ENCODE measurements at places on chromosomes 16 and 17.

- no peak for DNase-seq
Observed at GRCh38 chr17:44269535-44270240, 1.8 kb upstream of the SLC4A1 start.

- DNase-seq, result no peak
Observed at GRCh38 chr16:58500430-58501241, 693 bp downstream of the NDRG4 start.

DNA sequence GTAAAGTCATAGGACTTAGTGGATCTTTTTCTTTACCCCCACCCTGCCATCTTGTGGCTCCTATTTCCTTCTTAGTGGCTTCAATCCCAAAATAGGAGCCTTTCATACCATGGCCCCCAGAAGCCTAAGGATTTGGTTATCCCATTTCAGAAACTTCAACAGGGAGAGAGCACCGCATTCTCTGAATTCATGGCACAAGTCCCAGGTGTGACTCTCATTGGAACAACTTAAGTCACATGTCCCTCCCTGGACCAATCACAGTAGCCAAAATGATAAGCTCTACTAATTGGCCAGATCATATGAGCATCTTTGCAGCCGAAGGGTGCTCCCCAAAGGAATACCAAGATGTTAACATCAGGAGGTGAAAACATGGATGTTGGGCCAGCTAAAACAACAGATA is 43.2 kb downstream of the AXIN2 start:
- DNase-seq, result no peak

GRCh38 chr17:41453066-41453465 is 12.3 kb upstream of the KRT38 start:
- DNase-seq, result no peak

- DNase-seq, result no peak
Observed at GRCh38 chr17:45345246-45345553, 28.4 kb upstream of the MAP3K14 start.

DNA sequence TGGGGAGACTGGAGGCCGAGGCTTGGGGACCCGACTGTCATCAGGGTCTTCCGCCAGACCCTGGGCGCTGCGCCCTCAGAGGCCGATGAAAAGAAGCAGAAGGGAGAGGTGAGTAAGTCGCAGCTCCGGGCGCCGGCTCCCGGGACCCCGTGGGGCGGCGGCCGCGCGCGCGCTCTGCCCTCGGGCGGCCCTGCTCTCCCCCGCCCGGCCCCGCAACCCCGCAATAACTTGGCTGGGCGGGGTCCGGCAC is 392 bp upstream of the ABHD15 start:
- no peak for DNase-seq

GRCh38 chr16:85624646-85625045 is 11.5 kb downstream of the GSE1 start:
- DNase-seq, result no peak

- no peak for DNase-seq
Observed at GRCh38 chr17:75183999-75184884, 1.5 kb upstream of the SUMO2 start.

GRCh38 chr16:56914896-56915295 is 17.0 kb upstream of the HERPUD1 start:
- DNase-seq, result no peak

DNA sequence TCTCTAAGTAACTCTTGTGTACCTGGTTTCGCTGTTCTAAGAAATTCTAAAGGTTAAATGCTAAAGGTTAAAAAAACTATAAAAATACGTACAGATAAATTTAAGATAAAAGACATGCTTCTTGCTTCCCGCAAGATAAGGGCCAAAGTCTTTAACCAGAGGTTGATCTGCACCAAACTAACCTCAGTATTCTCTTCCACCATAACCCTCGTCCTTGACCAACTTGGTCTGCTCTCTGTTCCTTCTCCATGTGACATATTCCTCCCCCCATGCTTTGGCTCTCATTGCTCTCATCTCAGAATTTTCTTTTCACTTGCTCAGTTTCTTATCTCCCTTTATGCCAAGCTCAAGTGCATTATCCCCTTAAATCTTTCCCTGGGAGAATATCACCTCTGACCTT is 330.5 kb upstream of the ZFHX3 start:
- DNase-seq, result no peak

GRCh38 chr16:30000735-30001631 is 4.9 kb downstream of the INO80E start:
- DNase-seq, result no peak

GRCh38 chr17:75442168-75443103 is 14.0 kb upstream of the TMEM94 start:
- DNase-seq, result no peak

GRCh38 chr16:11156401-11156800 is 99.6 kb downstream of the SOCS1 start:
- no peak for DNase-seq

- no peak for DNase-seq
Observed at GRCh38 chr16:11632455-11632939, 35.8 kb upstream of the SNN start.

DNA sequence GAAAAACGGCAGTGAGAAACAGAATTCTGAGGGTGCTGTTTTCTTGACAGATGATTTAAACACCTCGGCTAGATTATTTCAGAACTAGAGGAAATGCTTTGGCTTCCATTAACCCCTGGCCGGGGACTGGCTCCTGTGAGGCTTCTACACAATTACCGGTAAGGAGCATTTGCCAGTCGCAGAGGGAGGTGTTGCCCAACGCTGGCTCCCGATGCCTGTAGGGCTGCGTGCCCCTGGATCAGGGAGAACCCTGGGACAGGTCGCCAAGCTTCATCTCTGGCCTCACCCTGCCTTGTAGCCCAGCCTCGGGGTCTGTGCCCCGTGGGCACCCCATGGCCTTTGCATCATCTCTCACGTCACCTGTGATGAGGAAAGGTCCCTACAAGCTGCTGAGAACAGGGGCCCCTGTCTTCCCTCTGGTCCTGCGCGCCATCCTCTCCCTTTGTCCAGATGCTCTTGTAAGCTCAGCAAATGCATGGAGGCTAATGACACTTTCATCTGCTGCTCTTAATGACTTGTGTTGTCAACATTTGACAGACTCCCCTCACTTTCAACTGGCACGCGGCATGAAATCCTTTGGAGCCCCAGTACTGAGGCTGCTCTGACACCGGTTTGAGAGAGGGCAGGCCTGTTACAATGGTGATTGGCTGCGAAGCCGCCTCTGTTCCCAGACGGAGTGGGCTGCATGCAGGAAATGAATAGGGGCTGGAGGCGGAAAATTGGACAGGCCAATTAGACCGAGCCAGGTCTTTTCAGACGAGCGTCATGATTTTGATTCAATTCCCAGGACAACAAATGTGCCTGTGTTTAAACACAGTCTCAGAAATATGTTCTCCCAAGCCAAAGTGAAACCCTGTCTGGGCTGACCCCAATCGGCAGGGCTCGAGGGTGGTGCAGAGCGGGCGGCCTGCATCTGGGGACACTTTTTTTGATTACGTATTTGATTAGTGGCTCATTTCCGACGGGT is 85.5 kb upstream of the DOC2B start:
- no peak for DNase-seq

GRCh38 chr17:42898147-42898811 is 2.3 kb upstream of the G6PC1 start:
- no peak for DNase-seq

GRCh38 chr17:28230011-28230410 is 89.0 kb upstream of the TMEM97 start:
- DNase-seq, result no peak

- no peak for DNase-seq
Observed at GRCh38 chr16:57134982-57135381, 42.6 kb downstream of the CPNE2 start.

DNA sequence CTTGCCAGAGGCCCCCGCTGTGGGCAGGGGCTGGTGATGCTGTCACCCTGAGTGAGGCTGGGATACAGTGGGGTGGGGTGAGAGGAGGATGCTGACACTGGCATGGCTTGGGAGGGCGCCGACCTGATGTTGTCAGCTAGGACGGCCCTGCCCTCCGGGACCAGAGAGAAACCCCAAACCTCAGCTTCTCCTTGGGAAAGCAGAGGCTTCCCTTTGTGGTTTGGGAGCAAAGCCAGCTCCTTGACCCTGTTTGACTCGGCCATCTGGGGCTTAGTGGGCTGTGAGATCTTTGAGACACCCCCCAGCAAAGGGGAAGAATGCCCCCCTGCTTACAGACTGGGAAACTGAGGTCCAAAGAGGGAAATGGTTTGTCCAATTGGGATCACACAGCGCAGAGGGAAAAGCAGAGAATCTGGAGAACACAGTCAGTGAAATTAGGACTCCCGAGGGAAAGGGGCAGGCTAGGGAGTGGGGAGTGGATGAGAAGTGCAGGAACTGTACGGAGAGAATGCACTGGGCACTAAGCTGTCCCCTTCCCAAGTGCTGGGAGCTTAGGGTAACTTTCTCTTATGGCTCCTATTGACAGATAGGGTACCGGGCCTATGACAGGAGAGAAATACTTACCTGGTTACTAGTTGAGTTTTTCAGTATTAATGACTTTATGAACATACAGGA is 40.7 kb upstream of the DLX4 start:
- DNase-seq, result no peak

DNA sequence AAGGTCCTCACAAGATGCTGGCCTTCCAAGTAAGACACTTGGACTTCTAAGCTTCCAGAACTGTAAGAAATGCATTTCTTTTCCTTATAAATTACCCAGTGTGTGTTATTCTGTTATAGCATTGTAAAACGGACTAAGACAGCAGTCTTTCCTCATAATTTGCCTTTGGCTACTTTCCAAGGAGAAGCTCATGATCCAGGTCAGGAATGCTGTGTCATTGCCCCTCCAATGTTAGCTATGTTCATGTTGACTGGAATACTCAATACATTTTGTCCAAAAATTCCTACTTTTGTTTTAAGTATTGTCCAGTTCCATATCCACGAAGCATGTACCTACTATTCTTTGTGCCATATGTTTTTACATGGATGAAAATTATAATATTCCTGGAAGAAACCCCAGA is 234.6 kb downstream of the HS3ST3A1 start:
- DNase-seq, result no peak

- no peak for DNase-seq
Observed at GRCh38 chr17:36493956-36494355, 7.5 kb downstream of the ZNHIT3 start.

GRCh38 chr16:57279780-57280638 is 4.5 kb downstream of the PLLP start:
- no peak for DNase-seq

- no peak for DNase-seq
Observed at GRCh38 chr17:57035971-57036481, 49.0 kb upstream of the AKAP1 start.

- DNase-seq, result no peak
Observed at GRCh38 chr17:9424071-9424640, 151.5 kb downstream of the STX8 start.

DNA sequence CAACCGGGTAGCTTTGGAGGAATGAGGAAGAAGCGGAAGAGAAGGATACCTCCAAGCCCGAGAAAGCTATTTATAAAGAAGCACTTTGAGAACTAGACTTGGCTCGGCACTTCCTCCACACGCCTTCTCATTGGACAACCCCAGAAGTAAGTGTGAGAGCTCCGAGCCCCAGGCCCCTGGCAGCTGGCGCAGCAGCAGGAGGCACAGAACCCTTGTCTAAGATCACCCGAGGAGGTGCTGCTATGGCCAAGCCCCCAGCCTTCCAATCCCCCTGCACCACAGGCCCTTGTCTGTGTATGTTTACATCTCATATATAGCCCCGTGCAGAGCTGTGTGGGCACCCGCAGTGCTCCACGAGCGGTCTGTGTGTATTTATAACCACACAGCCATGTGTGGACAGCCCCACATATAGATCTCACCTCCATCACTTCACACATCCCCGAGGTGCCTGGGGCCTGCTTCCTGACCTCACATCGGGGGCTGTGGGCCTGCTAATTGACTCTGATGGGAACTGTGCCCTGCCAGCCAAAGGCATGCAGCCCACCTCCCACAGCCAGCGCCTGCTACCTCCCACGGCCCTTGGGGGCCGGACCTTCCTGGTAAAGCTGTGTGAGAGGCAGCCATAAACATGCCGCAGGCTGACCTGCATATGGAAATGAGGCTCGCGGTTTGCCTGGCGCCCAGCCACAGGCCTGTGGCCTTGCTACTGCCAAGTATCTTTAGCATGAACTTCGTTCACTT is 96.1 kb downstream of the C17orf67 start:
- DNase-seq, result no peak

- DNase-seq, result peak; percentile 12
Observed at GRCh38 chr16:24255456-24256371, at the start of gene CACNG3. Gene CACNG3, plus strand, starts transcription at chr16:24256335. Its CDS starts 420 bp downstream, at chr16:24256755.

DNA sequence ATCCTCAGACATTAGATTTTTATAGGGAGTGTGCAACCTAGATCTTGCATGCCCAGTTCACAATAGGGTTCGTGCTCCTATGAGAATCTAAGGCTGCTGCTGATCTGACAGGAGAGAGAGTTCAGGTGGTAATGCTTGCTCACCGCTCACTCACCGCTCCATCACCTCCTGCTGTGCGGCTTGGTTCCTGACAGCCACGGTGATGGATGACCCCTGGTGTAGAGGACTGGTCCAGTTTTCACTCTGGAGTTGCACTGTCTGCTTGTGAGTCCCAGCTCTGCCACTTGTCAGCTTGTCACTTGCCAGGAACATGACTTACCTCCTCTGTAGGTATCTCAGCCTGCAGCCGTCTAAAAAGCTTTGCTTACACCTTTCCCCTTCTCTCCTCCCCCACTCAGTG is 214.6 kb downstream of the SNX29 start:
- no peak for DNase-seq

GRCh38 chr17:81376946-81377714 is 18.1 kb upstream of the BAHCC1 start:
- no peak for DNase-seq

DNA sequence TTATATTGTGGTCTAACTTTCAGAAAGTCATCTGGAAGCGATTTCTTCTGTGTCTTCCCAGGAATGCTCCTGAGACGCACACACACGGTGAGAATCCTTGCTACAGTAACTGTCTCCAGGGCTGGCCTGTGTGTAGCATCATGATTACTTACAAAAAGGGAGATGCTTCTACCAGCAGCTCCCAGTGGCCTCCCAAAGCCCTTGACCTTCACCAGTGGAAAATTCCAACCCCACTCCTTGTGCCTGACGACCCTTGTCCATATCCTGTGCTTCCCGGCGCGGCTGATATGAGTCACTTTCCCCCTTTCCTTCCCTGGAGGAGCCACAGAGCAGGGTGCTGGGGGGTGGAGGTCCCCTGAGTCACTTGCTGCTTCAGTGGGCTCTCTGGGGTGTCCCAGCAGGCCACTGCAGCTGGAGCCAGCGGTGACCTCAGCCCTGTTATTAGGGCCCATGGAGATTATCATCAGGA is 22.1 kb upstream of the NAT9 start:
- DNase-seq, result no peak

DNA sequence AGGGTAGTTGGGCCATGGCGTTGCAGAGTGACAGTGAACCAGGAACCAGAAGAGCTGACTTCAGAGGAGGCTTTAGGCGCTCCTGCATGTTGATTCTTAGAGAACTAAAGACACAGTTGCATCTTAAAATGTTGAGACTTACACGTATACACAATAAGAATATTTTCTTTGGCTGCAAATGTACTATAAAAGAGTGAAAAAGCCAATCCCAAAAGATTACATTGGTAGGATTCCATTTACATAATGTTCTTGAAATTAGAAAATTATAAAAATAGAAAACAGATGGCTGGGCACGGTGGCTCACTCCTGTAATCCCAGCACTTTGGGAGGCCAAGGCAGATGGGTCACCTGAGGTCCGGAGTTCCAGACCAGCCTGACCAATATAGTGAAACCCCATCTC is 738.8 kb downstream of the WWOX start:
- DNase-seq, result no peak

- DNase-seq, result no peak
Observed at GRCh38 chr17:60491771-60492170, 34.3 kb downstream of the APPBP2 start.
